Ureter (tissue), 1 donor: ENCODE measurements at places on chromosomes 4 and X. TPM values are rescaled to one million over a fixed set of nuclear protein-coding genes. Genes with fewer than 3 reads are reported as not detected.

SOWAHB gene
- total RNA-seq, result 14.3 TPM

- DNase-seq, result no peak
These were observed 27.0 kb upstream of the TMEM131L start for GRCh38 chr4:153438916-153439756.

DNA sequence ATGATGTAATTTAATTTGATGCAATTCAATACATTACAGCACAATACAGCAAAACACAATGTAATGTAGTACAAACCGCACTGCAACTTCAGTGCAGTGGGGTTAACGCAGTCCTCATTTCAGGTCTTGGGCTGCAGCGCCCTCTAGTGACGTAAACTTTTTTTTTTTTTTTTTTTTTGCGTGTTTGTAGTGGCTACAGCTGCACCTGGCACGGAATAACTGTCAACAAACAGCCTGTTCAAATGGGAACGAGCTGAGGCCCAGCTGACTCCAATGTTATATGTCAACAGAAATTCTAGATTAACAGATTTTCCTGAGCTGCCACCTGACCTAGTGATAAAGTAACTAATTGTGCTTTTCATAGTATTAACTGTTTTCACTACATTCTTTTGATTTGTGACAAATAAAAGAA, 33.5 kb upstream of the RASSF6 start:
- DNase-seq, result no peak

- no peak for DNase-seq
These were observed 55.6 kb upstream of the CCSER1 start for GRCh38 chr4:90071289-90072235.

- DNase-seq, result peak; percentile 62
These were observed at the start of gene GPC4 for GRCh38 chrX:133415276-133416105. GPC4 (minus strand) TSS chrX:133415489; CDS start chrX:133414965, 524 bp downstream.

DNA sequence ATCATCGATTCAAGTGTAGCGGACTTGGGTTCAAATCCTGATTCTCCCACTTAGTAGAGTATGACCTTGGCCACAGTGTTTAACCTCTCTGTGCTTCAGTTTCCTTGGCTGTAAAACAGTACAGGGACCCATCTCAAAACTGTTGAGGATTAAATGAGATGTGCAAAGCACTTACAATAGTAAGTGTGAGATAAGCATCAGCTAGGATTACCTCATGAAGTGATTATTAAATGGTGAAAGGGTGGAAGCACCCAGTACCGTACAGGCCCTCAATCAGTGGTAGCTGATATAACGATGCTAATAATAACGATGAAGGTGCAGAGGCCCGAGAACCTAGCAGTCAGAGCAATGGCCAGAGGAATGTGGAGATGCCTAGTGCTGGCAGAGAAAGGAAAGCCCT, 45.1 kb downstream of the PRPS1 start:
- DNase-seq, result no peak
